Tongue (tissue), 3 donors: ENCODE measurements at places on chromosomes 7 and 10. TPM values are rescaled to one million over a fixed set of nuclear protein-coding genes. Genes with fewer than 3 reads are reported as not detected.
A peak's percentile ranks its signal among the peaks of the same experiment; 100 is the strongest.

The MCMBP gene
- total RNA-seq: 41.5 TPM

The ADRB1 gene
- total RNA-seq: 0.10 TPM

The LIPK gene
- total RNA-seq: 1.1 TPM

The SPDYE1 gene
- not detected for total RNA-seq

The LEP gene
- total RNA-seq: not detected

The ZSCAN25 gene
- total RNA-seq: 14.3 TPM

The TAF6 gene
- total RNA-seq: 38.6 TPM

The CLDN12 gene
- total RNA-seq: 26.9 TPM

DNA sequence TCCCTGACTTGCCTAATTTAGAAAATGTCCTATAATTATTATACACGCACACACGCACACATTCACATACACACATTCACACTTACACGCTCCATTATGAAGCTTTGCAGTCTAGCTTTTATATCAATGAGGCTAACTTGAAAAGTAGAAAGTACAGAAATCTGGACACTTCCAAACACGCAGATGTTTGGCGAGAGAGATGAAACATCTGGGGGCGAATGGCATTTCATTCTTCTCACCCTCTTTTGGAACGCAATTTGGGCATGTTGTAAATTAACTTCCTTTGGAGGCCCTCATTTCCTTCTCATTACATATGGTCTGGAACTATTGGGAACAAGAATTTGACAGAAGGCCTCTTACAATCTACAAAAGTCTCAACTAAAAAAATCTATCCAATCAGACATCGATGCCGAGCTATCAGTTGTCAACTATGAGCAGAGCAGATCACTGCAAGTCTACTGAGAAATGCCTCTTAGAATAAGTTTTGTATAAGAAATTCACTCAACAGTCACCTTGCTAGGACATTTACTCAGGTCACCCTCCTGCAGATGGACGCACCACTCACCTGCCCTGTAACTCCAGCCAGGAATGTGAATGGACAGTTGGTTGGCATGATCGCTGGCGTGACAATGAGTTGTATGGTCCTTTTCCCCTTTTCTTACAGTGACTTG lies 115.2 kb upstream of the ADAM12 start:
- peak; percentile 50 for DNase-seq

DNA sequence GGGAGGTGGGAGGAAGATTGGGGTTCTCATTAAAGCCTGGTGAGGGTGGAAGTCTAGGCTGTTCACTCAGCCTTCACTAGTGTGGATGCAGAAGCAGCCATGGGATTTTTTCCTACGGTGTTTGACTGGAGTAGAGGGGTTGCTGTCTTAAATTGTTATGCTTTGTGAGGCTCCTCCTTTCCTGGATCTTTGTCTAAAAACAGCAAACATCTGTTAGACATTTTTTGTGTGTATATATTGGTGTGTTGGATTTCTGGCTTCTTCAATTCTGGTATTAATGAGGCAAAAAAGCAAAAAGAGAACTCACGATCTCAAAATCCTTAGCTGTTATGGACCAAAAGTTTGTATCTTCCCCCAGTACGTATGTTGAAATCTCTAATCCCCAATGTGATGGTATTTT lies 28.2 kb downstream of the MEOX2 start:
- peak; percentile 28 for DNase-seq

DNA sequence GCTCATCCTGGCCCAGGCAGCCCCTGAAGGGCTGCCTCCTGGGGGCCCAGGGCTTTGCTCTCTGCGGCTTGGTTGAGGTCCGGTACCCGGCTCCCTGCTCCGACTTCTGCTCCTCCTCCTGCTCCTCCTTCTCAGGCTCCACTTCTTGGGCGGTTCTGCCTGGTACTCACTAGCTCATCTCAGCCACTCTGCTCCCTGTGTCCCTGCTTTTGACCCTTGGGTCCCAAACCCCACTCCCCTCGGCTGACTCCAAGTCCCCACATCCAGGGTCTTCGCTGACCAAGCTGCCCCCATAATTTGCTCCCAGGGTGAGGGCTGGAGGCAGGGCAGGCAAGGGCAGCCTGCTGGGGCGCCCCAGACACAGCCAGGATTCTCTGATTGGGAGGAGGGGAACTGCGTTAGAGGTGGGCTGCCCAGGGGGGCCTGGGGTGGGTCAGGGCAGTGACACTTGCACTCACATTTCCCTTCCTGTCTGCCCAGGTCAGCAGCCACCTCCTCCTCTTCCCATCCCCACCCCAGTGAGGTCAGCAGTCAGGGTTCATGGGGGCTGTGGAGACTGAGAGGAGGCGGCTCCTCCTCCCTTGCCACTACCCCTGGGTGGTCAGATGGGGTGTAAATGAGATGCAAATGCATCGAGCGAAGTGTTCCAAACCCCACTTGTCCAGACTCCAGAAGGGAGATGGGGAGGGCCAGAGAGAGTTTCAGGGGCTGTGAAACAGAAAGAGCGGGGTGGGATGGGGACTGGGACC lies 2.2 kb downstream of the SMARCD3 start:
- DNase-seq: peak; percentile 47

- DNase-seq: peak; percentile 17
Observed at GRCh38 chr7:111082351-111082750, 8.6 kb upstream of the LRRN3 start.

DNA sequence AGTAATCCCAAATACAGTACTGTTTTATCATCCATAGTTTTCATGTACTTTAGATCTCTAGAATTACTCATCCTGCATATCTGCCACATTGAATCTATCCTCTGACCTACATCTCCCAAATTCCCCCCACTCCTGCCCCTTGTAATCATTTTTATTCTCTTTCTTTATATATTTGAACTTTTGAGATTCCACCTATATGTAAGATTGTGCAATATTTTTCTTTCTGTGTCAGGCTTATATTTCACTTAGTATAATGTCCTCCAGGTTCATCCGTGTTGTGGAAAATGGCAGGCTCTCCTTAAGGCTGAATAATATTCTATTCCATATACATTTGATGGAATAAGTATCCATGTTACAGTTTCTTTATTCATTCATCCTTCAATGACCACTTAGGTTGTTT lies 640.4 kb downstream of the POM121L12 start:
- no peak for DNase-seq

GRCh38 chr7:74283858-74284447 lies 5.3 kb upstream of the CLIP2 start:
- DNase-seq: peak; percentile 52

DNA sequence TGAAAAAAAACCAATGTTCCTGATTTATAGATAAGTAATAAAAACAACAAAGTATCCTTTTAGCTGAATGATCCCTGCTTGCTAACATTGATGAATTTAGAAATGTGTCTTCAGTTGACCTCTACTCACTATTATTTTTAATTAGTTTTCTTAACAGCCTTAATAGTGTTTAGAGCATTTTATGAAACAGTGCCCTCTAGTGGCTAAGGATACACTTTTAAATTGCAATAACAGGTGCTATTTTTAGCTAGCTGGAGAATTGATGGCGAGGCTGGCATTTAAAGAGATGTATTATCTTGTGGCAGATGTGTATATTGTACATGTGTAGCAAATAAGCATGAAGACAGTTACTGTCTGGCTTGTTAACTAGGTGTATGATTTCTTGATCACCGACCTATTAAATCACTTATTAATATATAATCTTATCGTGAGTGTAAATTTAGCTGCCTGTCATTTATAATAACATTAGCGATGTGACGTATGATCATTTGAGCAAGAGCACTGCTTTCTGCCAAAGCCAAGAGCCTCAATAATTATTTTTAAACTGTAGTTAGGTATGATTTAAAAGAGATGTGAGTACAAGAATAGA lies 451.9 kb downstream of the DPP6 start:
- peak; percentile 77 for DNase-seq

- no peak for DNase-seq
Observed at GRCh38 chr7:31919678-31920369, 150.4 kb downstream of the PDE1C start.

DNA sequence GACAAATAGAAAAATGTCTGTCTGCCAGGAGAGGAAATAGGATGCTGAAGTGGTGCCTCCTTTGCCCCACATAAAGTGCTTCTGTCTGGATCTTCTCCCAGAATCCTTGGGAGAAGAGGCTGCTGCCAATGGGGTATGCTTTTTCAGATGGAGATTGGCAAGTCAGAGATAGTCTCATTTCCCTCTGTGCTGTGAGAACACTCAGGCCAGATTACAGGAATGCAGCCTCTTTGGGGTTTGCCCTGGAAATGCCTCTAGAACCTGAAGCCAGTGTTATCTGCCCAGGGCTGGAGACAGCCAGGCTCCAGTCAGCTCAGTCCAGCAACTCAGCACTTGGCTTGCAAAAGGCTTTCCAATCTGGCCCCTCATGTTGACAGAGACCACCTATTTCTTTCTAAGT lies 119.1 kb upstream of the PHYHIPL start:
- no peak for DNase-seq

DNA sequence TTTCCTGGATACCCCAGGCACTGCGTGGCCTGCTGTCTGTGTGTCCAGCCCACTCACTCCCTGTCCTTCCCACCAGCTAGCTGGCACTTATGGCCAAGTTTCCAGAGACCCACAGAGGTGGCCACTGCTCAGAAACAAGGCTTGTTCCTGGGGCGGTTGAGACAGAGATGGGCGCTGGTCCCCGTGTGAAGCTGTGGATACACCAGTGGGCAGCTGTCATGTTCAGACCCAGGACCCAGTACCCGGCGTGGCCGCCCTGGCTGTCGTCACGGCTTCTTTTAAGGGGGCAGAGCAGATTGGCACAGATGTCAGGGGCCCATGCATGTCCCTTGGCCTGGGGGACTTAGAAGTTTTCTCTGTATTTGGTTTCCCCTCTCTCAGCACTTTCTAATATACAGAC lies 36.3 kb downstream of the FOXL3 start:
- DNase-seq: no peak

GRCh38 chr10:3281941-3282673 lies 109.5 kb upstream of the PITRM1 start:
- DNase-seq: no peak

- no peak for DNase-seq
Observed at GRCh38 chr7:1243964-1244416, 11.3 kb downstream of the UNCX start.

- DNase-seq: no peak
Observed at GRCh38 chr10:58087896-58088295, 179.8 kb downstream of the IPMK start.

DNA sequence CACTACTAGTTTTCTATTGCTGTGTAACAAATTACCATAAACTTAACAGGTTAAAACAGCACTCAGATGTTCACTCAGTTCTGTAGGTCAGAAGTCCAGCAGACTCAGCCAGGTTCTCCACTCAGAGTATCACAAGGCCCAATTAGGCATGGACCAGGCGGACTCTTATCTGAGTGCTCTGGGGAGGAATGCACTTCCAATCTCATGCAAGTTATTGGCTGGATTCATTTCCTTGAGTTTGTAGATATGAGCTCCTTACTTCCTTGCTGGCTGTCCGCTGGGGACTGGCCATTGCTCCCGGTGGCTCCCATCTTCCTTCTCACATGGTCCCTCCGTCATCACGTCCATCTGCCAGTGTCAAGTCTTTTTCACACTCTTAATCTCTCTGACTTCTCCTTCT lies 137.0 kb upstream of the PRR15 start:
- DNase-seq: no peak

GRCh38 chr7:116547347-116547746 lies 22.5 kb downstream of the CAV1 start:
- no peak for DNase-seq

DNA sequence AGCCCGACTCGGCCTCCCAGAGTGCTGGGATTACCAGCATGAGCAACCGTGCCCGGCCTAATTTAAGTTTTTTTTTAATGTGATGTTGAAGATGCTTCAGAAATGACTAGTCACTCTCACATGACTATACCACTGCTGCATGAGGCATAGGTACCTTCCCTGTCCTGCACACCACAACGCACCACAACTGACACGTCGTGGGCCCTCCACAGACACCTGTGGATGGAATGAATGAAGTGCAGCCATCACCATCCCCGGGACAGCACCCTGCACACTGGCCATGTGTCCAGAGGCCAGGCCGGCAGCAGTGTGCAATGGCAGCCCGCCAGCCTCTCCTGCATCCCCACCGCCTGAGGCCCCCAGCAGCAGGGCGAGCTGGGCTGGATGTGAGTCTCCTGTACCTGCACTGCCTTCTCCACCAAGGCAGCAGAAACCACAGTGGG lies 55.1 kb downstream of the VOPP1 start:
- no peak for DNase-seq

- DNase-seq: no peak
Observed at GRCh38 chr7:68238204-68238805, 1241.7 kb downstream of the TYW1 start.

GRCh38 chr10:129322933-129323820 lies 143.9 kb upstream of the MGMT start:
- no peak for DNase-seq

- no peak for DNase-seq
Observed at GRCh38 chr7:54331311-54331710, 210.9 kb upstream of the VSTM2A start.

DNA sequence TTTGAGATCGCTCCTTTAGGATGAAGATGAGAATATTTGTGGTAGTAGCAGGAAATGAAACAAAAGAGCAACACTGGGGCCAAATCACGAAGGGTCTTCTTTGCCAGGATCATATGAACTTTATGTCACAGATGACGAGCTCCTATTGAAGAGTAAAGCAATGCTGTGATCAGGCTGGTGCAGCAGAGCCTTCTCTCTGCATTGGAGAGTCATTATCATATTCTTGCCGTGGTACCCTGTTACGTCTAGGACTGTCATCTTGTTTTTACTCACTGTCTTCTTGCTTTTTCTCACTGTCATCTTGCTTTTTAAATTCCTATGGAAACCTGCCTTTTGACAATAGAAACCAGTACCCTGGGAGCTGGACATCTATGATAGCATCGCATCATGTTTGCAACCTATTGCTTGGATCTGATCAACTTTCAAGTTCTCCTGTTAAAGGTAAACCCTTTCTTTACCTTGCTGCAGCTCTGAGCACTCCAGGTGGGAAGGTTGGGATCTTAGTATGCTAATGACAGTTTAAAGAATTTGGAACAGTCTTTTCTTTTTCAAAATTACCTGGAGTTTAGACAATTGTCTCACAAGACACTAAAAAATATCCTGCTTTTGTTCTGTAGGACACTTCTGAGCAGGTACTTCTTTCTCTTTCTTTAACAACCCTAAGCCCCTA lies 27.9 kb upstream of the CACNA2D1 start:
- no peak for DNase-seq

DNA sequence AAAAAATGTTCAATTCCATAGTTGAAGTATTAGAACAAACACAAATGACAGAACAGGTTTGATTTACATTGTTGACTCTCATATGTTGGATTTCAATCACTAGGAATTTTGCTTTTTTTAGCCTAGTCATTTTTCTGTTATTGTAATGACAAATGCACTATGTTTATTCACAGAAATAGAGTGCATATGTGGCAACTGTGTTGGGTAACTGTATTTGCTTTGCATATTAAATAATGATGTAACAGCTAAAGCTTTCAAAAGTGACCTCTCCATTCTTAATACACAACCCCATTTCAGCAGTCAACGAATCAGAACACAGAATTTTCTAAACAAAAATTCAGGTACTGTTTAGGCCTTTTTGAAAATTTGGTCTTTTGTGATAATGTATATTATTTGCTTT lies 54.0 kb upstream of the SLC26A5 start:
- DNase-seq: no peak
